Liver (tissue), 10 donors: ENCODE measurements at places on chromosomes 7 and 10. TPM values are rescaled to one million over a fixed set of nuclear protein-coding genes. Genes with fewer than 3 reads are reported as not detected.

The TEX47 gene
- polyA plus RNA-seq, result not detected

The MRC1 gene
- polyA plus RNA-seq, result 9.2 TPM

The AQP1 gene
- 19.1 TPM for polyA plus RNA-seq

The CALN1 gene
- 0.25 TPM for polyA plus RNA-seq

The MPP7 gene
- polyA plus RNA-seq, result 1.8 TPM

The SLC39A12 gene
- not detected for polyA plus RNA-seq

The CABCOCO1 gene
- polyA plus RNA-seq, result 0.20 TPM

The WNT8B gene
- polyA plus RNA-seq, result not detected

The LEP gene
- polyA plus RNA-seq, result not detected

The SUN1 gene
- polyA plus RNA-seq, result 29.2 TPM

The GSTO1 gene
- polyA plus RNA-seq, result 349 TPM

The ANLN gene
- 2.2 TPM for polyA plus RNA-seq

The EPO gene
- 5.3 TPM for polyA plus RNA-seq

The TRIL gene
- 0.23 TPM for polyA plus RNA-seq

The ZSWIM8 gene
- polyA plus RNA-seq, result 53.4 TPM

The GNAT3 gene
- not detected for polyA plus RNA-seq

The GDF2 gene
- 20.5 TPM for polyA plus RNA-seq

The C10orf71 gene
- polyA plus RNA-seq, result not detected

The SMIM30 gene
- polyA plus RNA-seq, result 32.9 TPM
